ENCODE measurements at places on chromosomes 2 and 18. TPM values are rescaled to one million over a fixed set of nuclear protein-coding genes. Genes with fewer than 3 reads are reported as not detected.

DNA sequence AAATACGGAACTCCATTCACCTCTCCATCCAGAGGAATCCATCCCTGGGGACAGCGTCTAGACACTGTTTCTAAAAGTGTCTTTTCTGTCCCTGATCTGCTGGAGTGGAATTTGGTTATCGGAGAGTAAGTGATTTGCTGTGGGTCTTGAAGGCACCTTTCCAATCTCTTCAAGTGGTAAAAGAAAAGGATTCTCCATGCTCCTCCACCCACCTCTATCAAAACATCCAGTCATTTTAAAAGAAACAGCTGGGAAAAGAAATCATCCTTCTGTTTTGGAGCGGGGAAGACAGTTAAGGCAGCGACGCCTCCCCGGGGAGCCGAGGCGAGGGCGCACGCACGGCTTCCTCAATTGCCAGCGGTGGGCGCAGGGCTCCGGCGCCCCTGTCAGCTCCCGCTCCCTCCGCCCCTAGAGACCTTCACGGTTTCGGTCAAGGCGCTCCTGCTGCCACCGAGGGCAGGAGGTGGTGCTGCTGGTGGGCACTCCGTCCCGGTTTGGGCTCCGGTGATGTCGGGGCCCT lies 547 bp downstream of the SLC35F5 start:
- DNase-seq = peak; percentile 42

DNA sequence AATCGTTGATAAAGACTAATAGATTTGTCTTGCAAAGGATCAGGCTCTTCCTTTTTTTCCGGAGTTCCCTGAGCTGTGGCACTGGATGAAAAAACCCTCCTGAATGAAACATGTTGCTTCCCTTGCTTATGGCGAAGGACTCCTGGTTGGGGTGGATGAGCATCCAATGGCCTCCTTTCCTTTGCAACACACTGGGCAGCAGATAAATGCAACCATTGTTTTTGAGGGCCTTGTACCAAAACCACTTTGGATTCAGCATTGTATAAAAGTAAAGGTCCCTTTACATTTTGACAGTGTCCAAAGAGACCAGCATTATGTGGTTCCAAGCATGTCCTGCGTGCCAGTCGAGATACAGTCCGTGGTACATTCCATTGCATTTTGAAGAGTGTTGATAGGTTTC lies 44.7 kb downstream of the FAM210A start:
- DNase-seq = no peak

DNA sequence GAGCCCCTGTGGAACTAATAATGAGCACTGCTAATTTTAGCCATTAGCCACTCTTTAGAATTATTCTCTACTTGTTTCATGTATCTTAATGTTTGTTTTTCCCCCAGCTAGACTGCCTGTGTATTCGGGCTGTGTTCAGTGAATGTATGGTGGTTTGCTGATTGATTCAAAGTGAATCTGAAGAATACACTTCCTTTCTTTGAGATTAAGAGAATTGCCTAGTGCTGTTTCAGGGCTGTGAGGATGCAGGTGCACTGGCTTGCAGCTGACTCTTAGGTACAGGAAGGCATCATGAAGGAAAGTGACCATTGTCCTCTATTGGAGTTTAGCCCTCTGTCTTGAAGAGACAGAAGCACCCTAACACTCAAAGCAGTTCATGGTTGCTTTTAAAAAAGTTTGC lies 138.7 kb downstream of the CERS6 start:
- DNase-seq = no peak

GRCh38 chr2:204604061-204604460 lies 58.8 kb downstream of the PARD3B start:
- DNase-seq = no peak

DNA sequence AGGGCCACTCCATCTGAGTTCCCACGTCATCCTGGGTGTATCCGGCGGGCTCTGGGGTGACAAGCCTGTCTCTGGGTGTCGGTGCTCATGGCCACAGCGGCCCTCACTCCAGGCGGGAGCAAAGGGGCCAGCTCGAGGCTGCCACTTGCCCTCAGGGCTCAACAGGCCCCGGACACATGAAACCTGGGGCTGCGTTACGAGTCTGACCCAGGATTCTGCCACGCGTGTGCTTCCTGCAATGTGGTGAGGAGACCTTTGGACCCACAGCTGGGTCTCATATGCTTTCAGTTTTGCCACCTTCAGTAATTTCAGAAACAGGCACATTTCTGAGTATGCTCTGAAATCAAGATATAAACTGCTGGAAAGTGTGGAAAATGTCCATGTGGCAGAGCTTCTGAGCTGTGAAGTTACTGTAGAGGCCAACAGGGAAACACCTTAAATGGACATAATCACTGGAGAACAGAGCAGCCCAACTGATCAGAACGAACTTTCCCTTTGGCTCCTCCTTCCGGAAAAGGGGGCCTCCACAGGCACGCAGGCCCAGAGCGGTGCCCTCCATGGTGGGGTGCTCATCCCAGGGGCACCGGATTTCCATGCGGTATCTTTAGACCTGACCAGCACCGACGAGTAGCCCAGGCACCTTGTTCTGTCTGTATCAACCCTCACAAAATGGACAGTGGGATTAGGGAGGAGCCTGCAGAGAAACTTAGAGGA lies 14.1 kb downstream of the PER2 start:
- no peak for DNase-seq

Gene MEP1B
- total RNA-seq = 0.10 TPM

Gene UGT1A8
- total RNA-seq = 0.31 TPM

All from tongue (tissue), 3 donors.